Stimulated activated CD4-positive, alpha-beta T cell treated with anti-CD3 and anti-CD28 coated beads, Interleukin-4, amount 100 ng/mL, for 48 hours (primary cell): ENCODE measurements at places on chromosomes 11 and 22.

GRCh38 chr11:130583801-130584211 lies 135.4 kb downstream of the ADAMTS15 start:
- no peak for DNase-seq

- DNase-seq: no peak
Observed at GRCh38 chr11:1195682-1196515, 27.0 kb upstream of the MUC5B start.

GRCh38 chr11:111526501-111526900 lies 11.9 kb downstream of the HOATZ start:
- DNase-seq: no peak

DNA sequence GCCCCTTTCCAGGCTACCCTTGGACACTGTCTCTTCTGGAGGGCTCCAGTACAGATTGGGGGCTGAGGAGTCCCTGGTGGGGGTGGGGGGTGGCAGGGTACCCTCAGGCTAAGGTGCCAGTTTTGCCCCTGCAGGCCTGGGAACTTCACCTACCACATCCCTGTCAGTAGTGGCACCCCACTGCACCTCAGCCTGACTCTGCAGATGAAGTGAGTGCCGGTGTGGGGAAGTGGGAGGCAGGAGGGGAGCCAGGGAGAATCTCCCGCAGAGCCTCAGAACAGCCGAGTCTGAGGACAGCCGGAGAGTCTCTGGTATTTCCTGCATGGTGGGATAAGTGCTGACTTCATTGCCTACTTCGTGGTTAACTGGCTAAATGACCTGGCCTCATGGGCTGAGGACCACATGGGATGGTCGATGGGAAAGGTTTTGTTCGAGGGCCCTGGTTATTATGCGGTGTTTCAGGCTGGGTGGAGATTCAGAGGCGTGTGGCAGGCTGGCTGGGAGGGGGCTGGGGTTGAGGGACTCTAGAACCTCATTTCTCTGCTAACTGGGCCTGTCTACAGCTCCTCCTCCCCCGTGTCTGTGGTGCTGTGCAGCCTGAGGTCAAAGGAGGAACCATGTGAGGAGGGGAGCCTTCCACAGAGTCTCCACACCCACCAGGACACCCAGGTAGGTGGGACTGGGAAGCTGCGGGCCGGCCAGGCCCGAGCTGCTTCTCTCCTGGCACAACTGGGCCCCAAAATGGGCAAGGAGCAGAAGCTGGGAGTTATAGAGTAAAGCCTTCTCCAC lies 8.5 kb downstream of the TMEM258 start:
- DNase-seq: no peak

GRCh38 chr11:17612221-17613188 lies 65.4 kb downstream of the OTOG start:
- no peak for DNase-seq
